ENCODE measurements at places on chromosomes 4 and X. TPM values are rescaled to one million over a fixed set of nuclear protein-coding genes. Genes with fewer than 3 reads are reported as not detected.

GRCh38 chrX:81405781-81406180 lies 203.9 kb downstream of the SH3BGRL start:
- no peak for DNase-seq

- DNase-seq: no peak
Observed at GRCh38 chr4:174402470-174403176, 118.9 kb downstream of the CEP44 start.

GRCh38 chr4:161252520-161253141 lies 911.2 kb downstream of the FSTL5 start:
- DNase-seq: peak; percentile 34

DNA sequence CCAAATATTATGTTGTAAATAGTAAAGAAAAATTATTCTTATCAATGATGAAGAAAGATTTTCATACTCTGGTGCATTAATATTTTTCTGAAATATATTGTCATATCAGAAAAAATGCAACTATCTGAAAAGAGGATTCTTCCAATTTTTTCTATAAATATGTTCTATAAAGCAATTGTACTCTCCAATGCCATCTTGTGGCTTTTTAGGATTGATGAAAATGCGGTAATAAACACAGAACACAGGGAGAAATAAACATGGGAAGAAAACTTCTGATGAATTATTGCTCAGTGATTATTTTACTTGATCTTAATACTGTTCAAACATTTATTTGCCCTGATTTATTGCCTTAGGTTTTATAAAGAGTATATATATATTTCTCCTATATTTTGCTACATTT lies 215.4 kb downstream of the IL1RAPL1 start:
- DNase-seq: no peak

- DNase-seq: no peak
Observed at GRCh38 chr4:185680617-185681016, 131.4 kb downstream of the SORBS2 start.

GRCh38 chrX:11397680-11398079 lies 104.5 kb downstream of the AMELX start:
- DNase-seq: no peak

DNA sequence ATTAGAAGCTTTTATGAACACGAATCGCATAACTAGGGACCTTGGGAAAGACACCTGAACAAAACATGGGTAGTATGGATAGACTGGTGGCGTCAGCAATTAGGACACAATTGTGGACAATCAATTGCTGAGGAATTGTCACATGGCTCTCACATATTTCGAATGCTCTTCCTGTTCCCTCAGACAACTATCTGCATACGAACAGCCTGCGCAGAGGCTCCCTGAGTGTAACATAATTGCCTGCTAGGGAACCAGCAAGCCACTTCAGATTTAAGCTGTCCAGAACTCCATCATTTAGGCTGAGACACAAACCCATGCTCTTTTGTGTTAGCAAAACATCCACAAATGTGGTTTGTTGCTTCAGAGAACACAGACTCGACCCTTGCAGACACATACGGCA lies 160.8 kb downstream of the MGST2 start:
- DNase-seq: no peak

DNA sequence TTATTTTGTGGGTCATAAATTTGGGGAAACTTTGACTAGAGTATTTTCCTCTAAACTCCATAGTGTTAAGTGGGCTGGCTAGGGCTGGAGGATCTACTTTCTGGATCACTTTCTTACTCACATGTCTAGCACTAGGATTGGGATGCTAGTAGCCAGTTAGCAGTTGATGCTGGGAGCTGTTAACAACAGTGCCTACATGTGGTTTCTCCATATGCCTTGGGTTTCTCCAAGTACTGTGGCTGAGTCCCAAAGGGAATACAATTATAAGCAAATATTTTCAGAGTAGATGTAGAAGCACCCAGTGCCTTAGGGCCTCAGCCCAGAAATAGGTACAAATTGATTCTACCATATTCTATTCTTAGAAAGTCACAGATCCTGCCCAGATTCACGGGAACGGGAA lies 1614.9 kb downstream of the ARAP2 start:
- no peak for DNase-seq

DNA sequence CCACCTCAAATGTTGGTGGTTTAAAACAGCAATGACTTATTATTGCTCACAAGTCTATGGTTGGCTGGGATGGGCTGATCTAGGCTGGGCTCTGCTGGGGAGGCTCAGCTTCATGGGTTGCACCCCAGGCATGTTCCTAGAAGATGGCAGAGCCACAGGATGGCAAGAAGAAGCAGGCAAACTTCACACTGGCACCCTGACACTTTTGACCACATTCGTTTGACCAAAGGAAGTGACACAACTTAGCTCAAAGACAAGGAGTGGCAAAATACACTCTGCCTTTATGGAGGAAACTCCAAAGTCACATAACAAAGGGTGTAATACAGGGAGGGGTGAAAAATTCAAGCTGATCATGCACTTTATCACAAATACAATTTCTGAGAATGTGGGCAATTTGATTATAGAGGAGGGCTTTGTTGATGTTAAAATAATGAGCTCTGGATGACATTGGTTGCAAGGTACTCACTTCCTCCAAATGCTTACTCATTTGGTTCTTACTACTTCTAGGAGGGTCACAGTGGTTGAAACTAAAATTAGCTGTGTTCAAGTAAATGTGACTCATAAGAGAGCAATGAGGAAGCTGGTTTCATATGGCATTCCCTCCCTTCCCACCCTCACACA lies 249.2 kb upstream of the RPS6KA3 start:
- peak; percentile 6 for DNase-seq

- DNase-seq: no peak
Observed at GRCh38 chr4:97457253-97457652, 686.0 kb downstream of the STPG2 start.

DNA sequence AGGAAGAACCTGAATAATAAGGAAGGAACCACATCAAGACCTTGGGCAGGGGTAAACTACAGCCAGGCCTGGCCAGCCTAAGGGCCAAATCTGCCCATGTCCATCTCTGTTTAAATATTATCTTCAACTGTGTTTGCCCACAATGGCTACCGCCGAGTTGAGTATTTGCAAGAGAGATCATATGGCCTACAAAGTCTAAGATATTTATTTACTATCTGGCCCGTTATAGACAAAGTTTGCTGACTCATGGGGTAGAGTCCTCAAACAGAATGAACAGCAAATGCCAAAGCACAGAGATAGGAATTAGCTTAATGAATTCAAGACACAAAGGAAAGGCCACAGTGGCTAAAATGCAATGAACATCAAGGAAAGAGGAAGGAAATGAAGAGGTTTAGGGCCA lies 44.8 kb downstream of the RPS6KA3 start:
- no peak for DNase-seq

DNA sequence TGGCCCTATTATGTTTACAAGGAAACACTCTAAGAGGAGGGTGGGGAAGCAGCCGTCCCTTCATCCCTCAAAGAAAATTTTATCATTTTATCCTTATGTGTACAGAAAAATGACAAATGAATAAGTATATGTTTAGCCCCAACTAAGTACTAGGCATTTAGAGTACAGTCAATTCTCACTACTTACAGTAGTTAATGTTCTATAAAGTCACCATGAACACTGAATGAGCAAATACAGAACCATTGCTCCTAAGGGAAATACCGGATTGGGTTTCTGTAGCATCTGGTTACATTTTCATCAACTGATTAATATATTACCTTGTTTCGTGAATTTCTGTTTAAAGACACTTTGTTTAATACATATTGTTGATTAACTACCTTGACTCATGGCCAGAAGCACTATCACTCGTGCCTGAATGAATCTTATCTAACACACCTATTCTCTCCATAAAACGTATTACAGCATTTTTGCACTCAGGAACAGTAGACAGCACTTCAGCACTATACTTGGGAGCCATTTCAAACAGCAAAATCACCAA lies 109.3 kb downstream of the ASB9 start:
- DNase-seq: no peak

DNA sequence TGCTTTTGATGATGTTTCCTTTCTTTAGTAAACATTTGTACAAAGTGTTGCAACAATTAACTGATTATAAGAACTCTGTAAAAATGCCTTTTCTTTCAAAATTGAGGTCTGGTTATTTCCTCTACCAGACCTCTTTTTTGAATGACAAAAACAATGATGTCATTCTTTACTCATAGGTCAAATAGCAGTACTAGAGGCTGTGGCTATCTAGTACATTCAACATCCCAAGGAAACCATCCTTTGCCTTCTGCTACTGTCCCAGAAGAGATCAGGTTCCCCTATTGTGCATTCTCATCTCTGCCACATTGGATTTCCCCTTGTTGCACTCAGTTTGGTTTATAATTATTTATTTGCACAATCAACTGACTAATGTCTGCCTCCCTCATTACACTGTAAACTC lies 19.1 kb upstream of the MAD2L1 start:
- no peak for DNase-seq

DNA sequence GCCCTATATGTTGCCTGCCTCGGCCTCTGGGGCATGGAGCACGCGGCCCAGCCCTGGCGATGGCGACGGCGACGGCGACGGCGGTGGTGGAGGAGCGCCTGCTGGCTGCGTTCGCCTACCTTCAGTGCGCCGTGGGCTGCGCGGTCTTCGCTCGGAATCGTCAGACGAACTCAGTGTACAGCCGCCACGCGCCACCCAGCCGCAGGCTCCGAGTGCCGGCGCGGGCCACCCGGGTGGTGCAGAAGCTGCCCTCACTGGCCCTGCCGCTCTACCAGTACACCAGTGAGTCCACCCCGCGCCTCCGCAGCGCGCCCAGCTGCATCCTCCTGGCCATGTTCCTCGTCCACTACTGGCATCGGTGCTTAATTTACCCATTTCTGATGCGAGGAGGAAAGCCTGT lies 83.7 kb upstream of the F9 start:
- no peak for DNase-seq

GRCh38 chr4:30720021-30720660 lies at the start of gene PCDH7:
Gene PCDH7 (plus strand): TSS chr4:30720369. CDS start chr4:30721423, 1,054 bp downstream.
- DNase-seq: peak; percentile 26

DNA sequence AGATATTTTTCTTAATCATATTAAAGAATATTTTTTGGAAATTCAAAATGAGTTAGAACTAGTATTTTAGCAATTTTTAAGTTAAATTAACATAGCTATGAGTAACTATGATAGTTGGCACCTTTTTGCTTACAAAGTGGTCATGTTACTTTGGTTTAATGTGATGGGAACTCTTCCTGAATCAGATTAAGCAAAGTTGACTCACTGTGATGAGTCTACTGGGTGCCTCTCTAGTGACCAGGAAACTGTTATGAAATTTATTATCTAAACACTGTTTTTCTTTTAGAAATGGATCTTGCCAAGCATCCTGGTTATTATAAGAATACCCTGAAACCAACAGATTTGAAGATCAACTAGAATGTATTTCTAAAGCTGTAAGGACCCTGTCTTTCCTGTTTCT lies 985.8 kb downstream of the TRAM1L1 start:
- no peak for DNase-seq

Gene EREG
- total RNA-seq: under 0.01 TPM

Gene SPRY1
- total RNA-seq: 29.7 TPM

Gene DDX53
- total RNA-seq: not detected

Gene MECP2
- 17.1 TPM for total RNA-seq
